ENCODE measurements at places on chromosomes 2 and 18.

GRCh38 chr2:168530982-168531622, 75.0 kb downstream of the CERS6 start:
- no peak for DNase-seq

GRCh38 chr2:231476920-231477319, 12.6 kb upstream of the NCL start:
- DNase-seq: no peak

- DNase-seq: no peak
Observed at GRCh38 chr2:14127765-14128164, 504.8 kb upstream of the LRATD1 start.

DNA sequence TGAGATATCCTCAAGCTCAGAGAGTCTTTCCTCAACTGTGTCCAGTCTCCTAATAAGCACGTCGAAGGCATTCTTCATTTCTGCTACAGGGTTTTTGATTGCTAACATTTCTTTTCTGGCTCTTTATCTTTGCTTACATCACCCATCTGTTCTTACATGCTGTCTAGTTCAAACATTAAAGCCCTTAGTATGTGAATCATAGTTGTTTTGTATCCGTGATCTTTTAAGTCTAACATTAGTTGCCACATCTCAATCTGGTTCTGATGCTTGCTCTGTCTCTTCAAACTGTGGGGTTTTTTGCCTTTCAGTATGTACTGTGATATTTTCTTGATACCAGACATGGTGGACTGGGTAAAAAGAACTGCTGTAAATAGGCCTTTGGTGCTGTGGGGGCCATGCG, 235.2 kb downstream of the SH3RF3 start:
- no peak for DNase-seq

GRCh38 chr18:69564602-69565001, 163.9 kb downstream of the DOK6 start:
- no peak for DNase-seq

DNA sequence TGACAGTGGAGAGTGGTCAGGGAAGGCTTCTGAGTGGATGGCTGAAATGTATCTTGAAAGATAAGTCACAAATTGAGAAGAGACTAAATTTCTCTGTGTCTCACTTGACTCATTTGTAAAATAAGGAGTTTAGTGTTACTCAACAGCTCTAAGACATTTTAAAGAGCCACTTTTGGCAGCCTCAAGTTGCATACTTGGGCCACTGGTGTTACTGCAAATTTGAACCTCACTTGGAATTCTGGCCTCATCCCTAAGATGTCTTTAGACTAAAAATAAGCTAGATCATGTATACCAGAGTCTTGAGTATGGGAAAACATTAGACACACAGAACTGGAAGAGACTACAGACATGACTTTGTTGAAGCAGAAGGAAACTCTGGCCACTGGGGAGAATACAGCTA, 4.5 kb upstream of the MTLN start:
- no peak for DNase-seq

DNA sequence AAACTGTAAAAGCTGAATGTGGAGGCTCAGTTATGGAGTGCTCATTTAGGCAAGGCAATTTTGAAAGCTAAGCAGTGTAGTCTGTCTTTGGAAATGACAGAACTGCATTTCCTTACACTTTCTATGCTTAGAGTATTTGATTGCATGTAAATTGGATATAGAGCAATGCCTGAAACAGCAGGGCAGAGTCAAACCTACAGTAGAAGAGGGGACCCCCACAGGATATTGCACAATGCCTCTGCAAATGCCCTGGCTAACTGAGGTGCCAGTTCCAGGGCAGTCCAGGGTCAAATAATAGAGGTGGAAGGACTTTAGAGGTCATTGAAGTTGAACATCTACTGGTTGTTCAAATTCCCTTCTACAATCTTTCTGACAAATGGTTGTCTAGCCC, 2.2 kb downstream of the TMEM178A start:
- no peak for DNase-seq

DNA sequence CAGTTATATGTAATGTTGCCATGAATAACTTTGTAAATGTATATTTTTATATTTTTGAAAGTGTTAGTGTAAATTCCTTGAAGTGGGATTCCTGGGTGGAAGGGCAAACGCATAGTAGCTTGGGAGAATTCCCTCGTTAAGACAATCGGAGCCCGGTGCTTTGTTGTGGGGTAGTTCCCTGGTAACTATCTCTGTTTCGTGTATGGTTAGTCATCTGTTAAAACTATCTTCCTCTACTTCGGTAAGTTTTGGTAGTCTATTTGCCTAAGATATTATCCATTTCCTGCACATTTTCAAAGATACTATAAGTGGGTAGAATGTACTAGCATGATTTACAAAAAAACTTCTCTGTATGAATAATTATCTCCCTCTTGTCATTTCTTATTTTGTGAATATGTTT, 113.8 kb upstream of the NRXN1 start:
- DNase-seq: no peak

DNA sequence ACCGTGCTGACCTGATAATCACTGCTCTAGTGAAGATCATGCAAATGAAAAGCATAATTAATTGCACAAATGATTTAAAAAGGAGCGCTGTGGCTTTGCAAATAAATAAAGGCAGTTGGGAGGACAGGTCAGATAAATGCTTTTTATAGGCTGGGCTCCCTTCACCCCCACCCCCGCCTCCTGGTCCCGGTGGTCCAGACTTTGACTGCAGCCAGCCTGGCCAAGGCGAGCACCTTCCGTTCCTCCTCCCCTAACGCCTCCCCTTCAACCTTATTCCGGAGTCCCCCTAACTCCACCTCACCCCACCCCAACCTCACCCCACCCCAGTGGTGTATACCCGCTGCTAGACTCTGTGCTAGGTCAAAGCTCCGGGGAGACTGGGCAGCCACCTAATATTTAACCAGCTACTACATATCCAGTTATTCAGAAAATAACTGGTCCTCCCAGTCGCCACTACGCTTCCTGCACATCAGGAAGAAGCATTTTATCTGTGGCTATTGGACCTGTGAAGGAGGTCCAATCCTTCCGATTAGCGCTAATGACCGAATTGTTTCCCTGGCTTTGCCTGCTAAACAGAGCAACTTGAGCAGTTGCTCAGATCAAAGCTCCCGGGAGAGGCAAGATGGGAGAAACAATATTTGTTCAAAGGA, 3.7 kb upstream of the SP9 start:
- no peak for DNase-seq

DNA sequence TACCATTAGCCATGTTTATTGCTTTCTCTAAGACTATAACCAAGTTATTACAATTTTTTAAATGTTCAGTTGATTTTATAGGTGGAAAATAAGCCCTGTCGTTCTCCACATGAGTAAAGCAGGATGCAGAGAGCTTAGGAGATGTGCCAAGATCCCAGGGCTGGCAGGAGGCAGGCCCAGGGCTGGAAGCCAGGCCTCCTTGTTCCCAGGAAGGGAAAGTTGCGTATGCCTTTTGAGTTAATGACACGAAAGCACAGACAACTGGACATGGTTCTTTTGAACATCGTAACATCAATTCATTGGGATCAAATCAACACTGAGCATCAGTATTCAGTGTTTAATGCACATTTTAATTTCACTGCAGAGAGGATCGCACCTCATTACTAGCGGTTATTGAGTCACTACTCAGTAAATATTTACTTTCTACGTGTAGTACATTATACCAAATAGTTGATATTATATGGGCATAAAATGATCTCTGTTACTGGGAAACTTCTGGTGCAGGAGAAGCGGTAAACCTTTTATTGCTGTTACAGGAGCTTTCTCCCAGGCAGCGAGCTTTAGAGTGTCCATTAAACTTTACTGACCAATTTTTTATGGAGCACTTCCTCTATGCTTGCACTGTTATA, 60.0 kb downstream of the RNF144A start:
- no peak for DNase-seq

DNA sequence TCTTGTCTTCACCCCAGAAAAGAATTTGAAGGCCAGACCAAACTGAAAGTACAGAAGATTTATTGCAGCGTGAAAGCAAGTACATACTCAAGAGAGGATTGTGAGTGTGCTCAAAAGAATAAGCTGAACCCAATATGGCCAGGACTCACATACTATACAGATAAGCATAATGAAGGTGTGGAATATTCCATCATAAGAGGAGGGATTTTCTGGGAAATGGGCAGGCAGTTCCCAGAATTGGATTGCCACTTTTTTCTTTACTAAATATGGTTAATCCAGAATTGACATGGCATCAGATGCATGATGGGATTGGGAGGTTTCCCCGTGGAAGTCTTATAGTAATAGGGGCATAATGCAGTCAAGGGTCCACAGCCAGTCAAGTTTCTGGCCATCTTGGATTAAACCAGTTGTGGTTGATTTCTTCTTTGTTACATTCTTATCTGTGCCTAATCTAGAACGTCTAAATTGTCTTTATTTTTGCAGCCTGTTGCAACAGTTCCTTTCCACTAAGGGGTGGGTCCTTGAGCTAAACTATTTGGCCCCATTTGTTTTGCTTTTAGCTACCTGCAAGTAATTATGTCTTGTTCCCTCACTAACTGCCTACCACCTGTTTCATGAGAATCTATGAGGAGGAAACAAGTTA, 9.0 kb downstream of the SP140L start:
- no peak for DNase-seq

DNA sequence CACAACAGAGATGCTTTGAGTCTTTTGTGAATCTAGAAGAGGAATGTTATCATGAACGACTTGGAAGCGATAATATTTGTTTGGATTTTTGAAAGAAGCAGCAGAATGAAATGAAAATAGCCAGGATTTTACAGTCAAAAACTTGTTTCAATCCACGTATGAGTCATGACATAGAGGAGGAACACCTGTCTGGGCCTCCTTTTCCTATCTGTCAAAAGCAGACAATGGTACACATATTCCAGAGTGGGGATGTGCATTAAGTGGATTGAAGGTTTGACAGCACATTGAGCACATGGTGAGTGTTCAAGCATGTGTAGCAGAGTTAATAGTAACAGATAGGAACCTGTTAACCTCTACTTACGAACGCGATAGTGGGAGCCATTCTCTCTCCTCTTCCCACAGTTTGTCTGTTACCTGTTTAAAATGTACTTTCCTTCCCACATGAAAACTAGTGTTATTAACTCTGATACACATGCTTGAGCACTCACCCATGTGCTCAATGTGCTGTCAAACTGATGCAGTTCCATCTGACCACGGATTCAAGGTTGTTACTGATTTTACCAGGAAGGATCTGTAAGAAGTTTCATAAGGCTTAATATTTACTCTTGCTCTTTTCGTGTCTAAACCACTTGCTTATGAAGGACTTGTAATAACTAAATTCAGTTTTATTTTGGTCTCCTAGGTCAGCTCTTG, 863.4 kb upstream of the SOX11 start:
- no peak for DNase-seq

GRCh38 chr2:46379213-46380037, 82.2 kb downstream of the EPAS1 start:
- DNase-seq: no peak

DNA sequence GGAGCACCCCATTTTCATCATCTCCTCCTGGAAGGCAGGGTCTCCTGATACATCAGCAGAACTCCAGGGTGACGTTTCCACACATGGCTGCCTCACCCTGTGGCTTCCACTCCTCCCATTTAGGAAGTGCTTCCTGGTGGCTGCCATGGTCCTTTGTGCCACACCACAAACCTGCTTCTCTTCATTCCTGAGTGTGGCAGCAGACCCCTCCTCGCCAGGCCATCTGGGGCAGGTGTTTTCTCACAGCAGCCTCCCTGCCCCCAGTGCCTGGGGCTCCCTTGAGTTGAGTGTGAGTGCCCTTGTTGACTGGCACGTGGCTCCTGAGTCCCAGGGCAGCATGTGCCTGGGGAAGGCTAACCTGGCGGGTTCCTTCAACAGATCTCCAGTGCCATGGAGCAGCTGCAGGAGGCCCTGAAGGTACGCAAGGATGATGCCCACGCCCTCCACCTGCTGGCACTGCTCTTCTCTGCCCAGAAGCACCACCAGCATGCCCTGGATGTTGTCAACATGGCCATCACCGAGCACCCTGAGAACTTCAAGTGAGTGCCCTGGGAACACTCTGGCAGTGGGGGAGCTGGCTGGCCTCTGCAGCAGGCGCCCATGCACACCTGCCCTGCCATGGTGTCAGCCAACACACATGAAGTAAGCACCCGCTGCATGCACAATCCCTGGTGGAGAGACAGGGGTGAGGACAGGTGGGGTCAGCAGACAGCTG, 113.4 kb upstream of the MCFD2 start:
- DNase-seq: no peak

DNA sequence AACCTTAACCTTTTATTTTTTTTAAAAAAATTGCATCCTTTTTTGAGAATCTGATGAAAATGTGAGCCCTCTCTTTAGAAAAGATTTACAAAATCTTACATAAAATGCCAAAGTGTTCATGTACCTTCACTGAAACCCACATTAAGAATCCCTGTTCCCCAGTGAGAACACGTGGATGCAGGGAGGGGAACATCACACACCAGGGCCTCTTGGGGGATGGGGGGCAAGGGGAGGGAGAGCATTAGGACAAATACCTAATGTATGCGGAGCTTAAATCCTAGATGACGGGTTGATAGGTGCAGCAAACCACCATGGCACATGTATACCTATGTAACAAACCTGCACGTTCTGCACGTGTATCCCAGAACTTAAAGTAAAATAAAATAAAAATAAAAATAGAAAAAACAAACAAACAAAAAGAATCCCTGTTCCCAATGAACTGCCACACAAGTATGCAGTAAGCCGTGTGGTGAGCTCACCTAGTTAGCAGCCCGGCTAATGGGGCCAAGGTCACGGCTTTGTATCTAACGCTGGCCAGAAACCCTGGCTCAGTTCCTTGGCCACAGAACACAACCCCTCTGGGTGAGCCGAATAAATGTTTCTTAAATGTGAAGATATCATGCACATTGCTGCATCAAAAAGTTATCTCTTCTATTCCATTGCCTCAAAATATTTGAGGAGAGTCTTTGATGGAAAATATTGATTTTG, 41.4 kb downstream of the CHST9 start:
- DNase-seq: no peak

DNA sequence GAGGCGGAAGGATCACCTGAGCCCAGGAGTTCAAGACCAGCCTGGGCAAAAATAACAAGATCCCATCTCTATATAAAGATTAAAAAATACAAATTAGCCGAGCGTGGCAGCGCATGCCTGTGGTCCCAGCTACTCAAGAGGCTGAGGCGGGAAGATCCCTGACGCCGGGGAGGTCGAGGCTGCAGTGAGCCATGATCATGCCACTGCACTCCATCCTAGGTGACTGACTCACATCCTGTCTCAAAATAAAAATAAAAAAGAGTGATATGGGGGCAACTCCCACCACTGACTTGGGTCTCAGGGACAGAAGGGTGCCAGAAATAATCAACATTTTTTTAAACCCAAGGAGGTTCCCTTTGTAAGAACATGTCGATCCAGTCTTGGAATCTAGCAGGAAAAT, 37.6 kb downstream of the ZNF516 start:
- DNase-seq: no peak

- DNase-seq: no peak
Observed at GRCh38 chr2:219206328-219207133, at the start of gene ZFAND2B. ZFAND2B (plus strand) TSS chr2:219206782; CDS start chr2:219206988, 206 bp downstream.
